Activated naive CD8-positive, alpha-beta T cell treated with anti-CD3 and anti-CD28 coated beads, Interleukin-2, amount 50 U/mL, for 24 hours (primary cell): ENCODE measurements at places on chromosomes 5 and 9.
A peak's percentile ranks its signal among the peaks of the same experiment; 100 is the strongest.

DNA sequence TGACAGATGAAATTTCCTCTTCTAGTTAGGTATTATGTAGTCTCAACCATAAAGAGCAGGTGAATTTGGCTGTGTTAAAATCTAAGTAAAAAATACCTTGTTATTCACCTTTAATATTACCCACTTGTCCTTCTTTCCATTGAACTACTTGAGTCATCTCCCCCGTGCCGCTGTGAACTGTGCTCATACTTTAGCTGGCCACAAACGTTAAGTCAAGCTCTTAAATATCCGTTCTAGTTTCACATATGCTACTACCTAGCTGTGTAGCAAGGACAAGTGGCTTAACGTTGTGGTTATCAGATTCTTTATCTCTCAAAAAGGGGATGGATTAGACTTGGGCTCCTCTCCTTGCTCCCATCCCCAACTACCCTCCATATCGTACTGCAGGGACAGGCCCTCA is 110.4 kb downstream of the EFNA5 start:
- no peak overlapping the region for H3K4me3 ChIP-seq
- H3K36me3 ChIP-seq: no peaks in the 10 kb centered on the region
- H3K27me3 ChIP-seq: peaks cover 10% of the 10 kb centered on the region
- DNase-seq: no peak

DNA sequence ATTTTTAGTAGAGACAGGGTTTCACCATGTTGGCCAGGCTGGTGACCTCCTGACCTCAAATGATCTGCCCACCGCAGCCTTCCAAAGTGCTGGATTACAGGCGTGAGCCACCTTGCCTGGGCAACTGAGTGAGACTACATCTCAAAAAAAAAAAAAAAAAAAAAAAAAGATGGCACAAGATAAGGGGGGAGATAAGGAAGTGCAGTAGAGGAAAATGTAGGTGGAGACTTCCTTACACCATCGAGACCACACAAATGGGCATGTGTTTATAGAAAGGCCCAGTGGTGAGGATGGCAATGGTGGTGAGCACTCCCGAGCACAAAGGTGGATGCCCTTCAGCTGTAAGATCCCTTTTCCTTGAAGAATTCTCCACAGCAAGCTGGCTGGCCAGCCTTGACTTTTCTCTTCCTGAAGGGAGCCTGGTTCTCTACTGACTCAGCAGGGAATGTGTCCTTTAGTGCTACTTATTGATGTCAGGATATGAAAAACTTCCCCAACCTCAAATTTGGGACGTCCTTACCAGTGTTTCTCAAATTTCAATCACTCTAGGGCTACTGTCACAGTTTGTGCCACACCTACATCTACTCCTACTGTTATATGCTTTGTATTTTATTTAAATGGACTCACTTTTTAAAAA is 28.2 kb downstream of the ERGIC1 start:
- no peaks in the 10 kb centered on the region for H3K27me3 ChIP-seq
- H3K36me3 ChIP-seq: no peaks in the 10 kb centered on the region
- peaks cover 18% of the 10 kb centered on the region for H3K4me1 ChIP-seq
- no peak for DNase-seq

DNA sequence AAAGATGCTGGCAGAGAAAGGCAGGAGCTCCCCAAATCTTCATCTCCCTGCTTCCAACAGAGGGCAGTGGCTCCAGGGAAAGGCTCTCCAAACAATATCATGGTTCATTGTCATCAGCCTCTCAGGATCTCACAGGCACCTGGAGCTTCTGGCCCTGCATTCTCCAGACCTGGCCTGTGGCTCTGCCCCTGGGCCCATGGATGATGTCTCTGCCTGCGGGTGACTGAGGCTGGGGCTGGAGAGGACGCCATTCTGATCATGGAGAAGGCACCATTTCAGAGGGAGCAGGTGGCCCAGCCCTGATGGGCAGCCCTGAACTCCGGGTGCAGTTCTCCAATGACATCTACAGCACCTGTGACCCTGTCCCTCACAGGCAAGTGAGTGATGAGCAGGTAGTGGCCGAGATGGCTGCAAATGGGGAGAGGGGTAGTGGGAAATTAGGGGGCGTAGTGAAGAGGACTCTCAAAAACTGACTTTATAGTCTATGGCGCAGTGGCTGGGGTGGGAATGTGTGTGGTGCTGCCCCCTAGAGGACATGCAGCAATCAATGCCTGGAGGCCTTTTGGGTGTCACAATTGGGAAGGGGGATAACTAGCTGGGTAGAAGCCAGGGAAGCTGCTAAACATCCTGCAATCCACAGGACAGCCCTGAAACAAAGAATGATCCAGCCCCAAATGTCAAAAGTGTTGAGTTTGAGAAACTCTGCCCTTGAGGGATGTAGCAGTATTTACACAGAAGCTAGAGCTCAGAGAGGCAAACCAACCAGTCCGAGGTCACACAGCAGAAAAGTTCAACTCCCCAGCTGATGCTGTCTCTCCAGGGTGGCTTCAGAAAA is 3.2 kb downstream of the SH3PXD2B start:
- DNase-seq: peak; percentile 62
- H3K36me3 ChIP-seq: no peaks in the 10 kb centered on the region
- H3K27ac ChIP-seq: no peak overlapping the region
- no peak overlapping the region for H3K4me3 ChIP-seq
- peaks cover 41% of the 10 kb centered on the region for H3K27me3 ChIP-seq
- H3K4me1 ChIP-seq: peaks cover 11% of the 10 kb centered on the region

DNA sequence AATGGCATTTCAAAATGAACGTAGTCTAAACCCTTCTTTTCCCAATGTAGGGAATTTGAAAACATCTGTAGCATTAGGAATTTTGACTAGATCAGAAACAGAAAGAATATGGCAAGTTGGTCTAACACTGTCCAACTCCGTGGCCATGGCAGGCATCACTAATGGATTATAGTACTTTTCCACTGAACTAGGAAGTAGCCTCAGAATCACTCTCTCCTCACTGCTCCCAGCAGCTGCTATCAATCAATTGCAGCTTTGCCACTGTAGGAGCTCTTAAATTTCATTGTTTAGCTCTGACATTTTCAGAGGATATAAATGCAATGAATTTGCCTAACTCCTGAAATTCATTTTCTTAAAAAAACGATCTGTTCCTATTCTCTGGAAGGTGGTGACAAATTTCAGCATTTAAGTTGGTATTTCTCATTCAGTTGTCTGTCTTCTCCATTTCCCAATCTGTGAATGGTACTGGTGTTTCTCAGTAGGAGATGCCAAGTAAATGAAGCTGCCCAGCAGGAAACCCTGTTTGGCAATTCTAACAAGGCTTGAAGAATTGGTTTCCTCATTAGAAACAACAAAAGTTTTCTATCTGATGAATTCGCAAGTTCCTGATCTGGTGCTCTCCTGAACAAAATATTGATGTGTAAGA is 64.7 kb downstream of the TLR4 start:
- H3K36me3 ChIP-seq: no peaks in the 10 kb centered on the region
- H3K27me3 ChIP-seq: peaks cover 12% of the 10 kb centered on the region
- H3K27ac ChIP-seq: no peak overlapping the region

DNA sequence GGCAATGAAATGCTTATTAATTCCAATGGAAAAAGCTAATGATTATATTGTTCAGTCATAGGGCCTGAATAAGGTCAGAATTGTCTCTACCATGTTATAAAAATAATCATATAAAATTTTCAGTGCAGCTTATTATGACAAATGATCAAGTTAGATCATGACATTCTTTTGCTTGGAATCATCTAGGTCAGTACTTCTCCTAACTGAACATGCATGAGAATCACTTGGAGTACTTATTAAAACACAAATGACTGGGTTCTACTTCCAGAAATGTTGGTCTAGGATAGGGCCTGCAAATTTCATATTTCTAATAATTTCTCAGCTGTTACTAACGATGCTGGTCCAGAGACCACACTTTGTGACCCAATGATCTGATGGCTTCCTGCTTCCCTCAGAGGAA is 806.0 kb upstream of the ZNF608 start:
- no peak overlapping the region for H3K27ac ChIP-seq
- H3K4me3 ChIP-seq: no peak overlapping the region
- H3K4me1 ChIP-seq: no peaks in the 10 kb centered on the region
- DNase-seq: no peak
- no peaks in the 10 kb centered on the region for H3K27me3 ChIP-seq

- H3K27me3 ChIP-seq: no peaks in the 10 kb centered on the region
- DNase-seq: no peak
- H3K4me1 ChIP-seq: peaks cover 12% of the 10 kb centered on the region
These were observed 26.2 kb downstream of the CEMIP2 start for GRCh38 chr9:71741926-71742648.

DNA sequence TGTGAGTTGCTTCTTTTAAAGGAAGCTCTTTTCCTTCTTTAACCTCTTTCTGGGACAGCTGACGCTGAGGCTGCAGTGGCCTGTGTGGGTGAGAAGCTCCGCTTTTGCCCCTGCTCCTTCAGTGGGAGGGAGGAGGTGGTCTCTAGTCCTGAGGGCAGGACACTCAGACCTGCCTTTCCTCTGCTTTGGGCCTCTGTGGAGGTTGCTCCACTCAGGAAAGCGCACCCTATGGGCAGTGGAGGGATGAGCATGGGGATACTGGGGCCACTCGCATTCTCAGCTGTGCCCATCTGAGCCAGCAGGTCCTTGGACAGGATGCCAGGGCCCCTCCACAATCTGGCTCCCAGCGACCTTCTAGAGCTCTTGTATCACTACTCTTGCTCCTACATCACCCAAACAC is 111.5 kb downstream of the NSG2 start:
- H3K4me1 ChIP-seq: no peaks in the 10 kb centered on the region
- H3K4me3 ChIP-seq: no peak overlapping the region
- DNase-seq: no peak
- peaks cover 2% of the 10 kb centered on the region for H3K27me3 ChIP-seq
- H3K27ac ChIP-seq: no peak overlapping the region

DNA sequence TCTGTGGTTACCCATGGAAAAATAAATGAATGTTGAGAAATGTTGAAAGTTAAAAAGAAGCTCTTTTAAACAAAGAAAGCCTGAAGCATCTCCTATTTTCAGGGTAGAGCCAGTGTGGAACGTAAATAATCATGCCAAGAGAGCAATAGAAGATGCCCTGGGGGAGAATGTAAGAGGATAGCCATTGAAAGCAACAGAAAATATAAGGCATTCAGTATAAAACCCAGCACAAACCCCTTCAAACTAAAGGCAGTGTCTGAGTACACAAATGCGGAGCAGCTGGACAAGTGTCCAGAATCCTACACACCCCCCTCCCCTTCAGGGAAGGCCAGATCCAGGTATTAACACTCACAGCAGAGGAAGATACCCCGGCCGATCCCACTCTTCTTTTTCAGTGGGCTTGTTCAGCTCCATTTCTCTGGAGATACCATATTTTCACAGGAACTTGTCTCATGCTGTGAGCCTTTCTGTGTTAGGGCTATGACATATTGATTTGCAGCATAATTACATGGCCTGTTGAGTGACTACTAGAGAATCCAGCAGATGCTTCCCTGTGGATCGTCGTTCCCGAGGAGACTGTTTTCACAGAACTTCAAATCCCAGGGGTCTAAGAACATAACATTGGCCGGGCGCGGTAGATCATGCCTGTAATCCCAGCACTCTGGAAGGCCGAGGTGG is 101.2 kb downstream of the PLK2 start:
- no peak overlapping the region for H3K4me3 ChIP-seq
- no peaks in the 10 kb centered on the region for H3K36me3 ChIP-seq
- H3K27ac ChIP-seq: no peak overlapping the region
- no peaks in the 10 kb centered on the region for H3K27me3 ChIP-seq
- no peak for DNase-seq
- no peaks in the 10 kb centered on the region for H3K4me1 ChIP-seq

- H3K27me3 ChIP-seq: no peaks in the 10 kb centered on the region
- H3K4me3 ChIP-seq: no peak overlapping the region
- H3K27ac ChIP-seq: no peak overlapping the region
- H3K36me3 ChIP-seq: peaks cover 35% of the 10 kb centered on the region
- H3K4me1 ChIP-seq: no peaks in the 10 kb centered on the region
These were observed 39.1 kb downstream of the YTHDC2 start for GRCh38 chr5:113552620-113553019.

DNA sequence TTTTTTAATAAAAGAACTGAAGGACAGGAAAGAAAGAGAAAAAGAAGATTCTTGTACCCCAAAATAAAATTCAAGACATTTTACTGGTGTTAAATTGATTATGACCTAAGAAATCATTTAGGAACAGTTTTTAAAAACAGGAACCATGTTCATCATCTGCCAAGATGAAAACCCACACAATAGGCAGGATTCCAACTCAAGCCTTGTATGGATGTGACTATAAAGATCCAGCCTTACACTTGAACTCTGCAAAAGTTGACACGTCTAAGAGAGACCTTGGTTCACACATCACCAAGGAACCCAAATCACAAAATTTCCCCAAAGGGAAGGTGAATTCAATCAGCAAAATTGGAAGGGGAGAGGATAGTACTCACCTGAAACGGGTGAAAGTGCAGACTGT is 82.6 kb downstream of the SMIM23 start:
- H3K27ac ChIP-seq: no peak overlapping the region
- no peaks in the 10 kb centered on the region for H3K27me3 ChIP-seq
- peaks cover 6% of the 10 kb centered on the region for H3K4me1 ChIP-seq
- peaks cover 48% of the 10 kb centered on the region for H3K36me3 ChIP-seq
- DNase-seq: no peak
- H3K4me3 ChIP-seq: no peak overlapping the region

GRCh38 chr9:21082671-21083070 is 4.9 kb upstream of the IFNB1 start:
- H3K27me3 ChIP-seq: no peaks in the 10 kb centered on the region
- no peak overlapping the region for H3K27ac ChIP-seq
- H3K36me3 ChIP-seq: no peaks in the 10 kb centered on the region
- H3K4me3 ChIP-seq: no peak overlapping the region

DNA sequence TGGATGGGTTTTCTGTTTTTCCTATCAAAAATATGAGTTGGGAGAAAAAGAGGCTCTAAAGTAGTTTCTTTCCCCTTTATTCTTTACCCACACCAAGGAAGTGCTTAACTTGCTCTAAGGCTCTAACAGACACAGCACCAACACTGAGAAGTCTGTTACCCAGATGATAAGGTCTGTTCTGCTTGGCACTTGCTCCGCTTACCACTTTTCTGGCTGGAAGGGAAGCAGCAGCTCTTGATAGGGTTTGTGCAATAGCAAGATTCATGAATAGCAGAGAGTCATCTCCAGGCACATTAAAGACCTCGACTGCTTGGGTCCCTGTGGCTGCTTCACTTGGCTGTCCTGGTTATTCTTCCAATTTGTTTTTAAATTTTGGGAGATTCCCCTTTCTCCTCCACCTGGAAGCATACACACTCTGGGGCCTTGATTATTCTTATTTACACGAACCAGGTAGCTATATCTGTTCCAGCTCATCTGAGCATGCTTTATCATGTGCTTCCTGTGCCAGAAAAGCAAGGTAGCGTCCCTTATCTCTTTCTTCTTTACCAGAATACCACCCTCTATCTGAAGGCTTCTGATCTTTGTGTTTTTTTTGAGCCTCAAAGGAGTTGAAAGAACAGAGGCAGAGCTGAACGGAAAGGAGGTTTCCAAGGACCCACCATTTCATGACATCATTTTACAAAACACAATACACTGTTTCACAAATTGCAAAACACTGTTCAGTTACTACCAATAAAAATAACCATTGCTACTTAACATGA is 24.8 kb downstream of the PPP3R2 start:
- no peaks in the 10 kb centered on the region for H3K27me3 ChIP-seq
- peaks cover 76% of the 10 kb centered on the region for H3K4me1 ChIP-seq
- H3K27ac ChIP-seq: peak overlapping the region; percentile 72
- peaks cover 40% of the 10 kb centered on the region for H3K36me3 ChIP-seq
- H3K4me3 ChIP-seq: no peak overlapping the region

GRCh38 chr5:120372899-120373298 is 91.2 kb upstream of the PRR16 start:
- no peaks in the 10 kb centered on the region for H3K36me3 ChIP-seq
- no peaks in the 10 kb centered on the region for H3K4me1 ChIP-seq
- no peak overlapping the region for H3K4me3 ChIP-seq
- H3K27ac ChIP-seq: no peak overlapping the region
